Stimulated activated CD4-positive, alpha-beta T cell treated with anti-CD3 and anti-CD28 coated beads, Interleukin-15, amount 100 ng/mL, for 1 hour (primary cell): ENCODE measurements at places on chromosomes 7 and 10.

DNA sequence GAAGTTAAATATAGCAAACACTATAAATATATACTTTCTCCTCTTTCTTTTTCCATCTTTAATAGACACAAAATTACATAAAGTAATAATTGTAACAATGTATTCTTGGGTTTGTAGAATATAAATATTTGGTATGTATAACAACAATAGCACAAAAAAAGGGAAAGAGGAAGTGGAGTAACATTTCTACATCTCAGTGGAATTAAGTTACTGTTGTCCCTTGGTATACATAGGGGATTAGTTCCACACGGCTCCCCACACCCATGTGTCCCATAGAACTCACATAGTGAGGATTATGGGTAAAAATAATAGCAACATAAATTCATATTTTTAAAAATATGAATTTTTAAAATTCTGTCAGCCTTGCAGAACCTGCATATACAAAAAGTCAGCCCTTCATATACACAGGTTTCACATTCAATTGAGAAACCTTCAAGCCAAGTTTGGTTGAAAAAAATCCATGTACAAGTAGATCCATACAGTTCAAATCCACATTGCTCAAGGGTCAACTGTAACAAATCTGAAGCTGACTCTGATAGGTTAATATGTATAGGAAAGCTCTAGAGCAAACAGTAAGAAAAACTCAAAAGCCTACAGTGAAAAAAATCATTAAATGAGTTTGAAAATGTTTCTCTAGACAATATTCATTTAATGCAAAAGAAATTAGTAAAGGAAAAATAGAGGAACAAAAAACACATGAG, 92.4 kb downstream of the HYCC1 start:
- no peak for DNase-seq

DNA sequence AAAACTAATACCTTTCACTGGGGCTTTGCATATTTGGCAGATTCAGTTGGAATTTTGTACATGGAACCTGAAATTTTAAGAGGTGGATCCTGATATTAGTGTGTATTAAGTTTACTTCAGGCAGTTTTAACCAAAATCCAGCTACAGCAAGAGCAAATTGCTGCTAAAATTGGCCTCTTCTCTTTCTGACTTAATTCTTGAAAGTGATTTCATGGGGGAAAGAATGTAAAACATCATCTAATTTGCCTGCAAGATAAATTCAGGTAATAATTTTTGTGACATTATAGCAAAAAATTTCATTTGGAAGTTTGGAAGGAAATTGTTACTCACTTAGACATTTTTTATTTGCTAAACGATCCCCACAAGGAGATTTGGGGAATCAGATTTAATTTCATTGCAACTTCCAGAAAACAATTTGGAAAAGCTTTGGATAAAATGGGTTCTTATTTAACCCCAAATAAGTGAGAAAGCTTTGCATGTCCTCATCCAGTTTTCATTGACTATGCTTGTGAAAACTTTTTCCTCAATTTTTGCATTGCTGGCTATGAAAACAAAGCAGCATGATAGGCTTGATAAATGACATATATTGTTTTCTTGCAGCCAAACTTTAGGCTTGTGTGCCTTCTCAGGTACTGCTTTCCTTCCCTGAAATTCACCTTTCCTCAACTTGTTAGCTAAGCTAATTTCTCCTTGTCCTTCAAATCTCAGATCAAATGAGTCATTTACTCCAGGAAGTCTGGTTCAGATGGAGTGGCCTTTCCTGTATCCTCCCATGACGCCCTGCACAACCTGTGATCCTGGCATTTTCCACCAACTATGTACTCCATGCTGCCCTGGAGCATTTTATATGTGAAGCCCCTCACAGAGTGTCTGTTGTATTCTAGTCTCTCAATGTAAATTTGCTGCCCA, 27.4 kb upstream of the ZNF438 start:
- DNase-seq = no peak

DNA sequence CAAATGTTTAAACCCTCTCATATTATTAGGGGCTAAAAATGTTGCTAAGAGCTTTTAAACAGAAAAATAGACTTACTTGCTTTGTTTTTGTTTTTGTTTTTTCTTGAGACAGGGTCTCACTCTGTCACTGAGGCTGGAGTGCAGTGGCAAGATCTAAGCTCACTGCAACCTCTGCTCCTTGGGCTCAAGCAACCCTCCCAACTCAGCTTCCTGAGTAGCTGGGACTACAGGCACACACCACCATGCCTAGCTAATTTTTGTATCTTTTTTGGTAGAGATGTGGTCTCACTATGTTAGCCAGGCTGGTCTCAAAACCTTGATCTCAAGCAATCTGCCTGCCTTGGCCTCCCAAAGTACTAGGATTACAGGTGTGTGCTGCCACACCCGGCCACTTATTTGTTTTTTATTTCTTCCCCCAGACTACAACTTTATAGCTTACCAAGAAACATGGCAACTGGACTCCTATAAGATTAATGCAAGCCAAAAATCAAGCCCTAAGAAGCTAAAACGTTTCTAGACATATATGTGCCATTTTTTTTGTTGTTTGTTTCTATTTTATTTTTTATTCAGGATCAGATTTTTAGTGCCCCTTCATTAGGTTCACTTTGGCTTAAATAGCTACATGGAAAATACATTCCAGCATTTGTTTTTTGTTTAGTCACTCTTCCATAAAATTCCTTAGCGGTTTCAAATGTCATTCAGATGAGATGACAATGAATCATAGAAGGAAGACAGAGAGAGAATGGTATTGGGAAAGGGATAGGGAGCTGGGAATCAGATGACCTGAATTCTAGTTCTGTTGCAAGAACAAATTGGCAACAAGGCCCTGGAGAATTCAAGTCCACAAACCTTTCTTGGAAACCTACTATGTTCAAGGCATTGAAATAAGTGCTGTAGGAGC, 163.4 kb upstream of the MKLN1 start:
- DNase-seq = no peak

GRCh38 chr10:86164174-86164774, 202.3 kb downstream of the GRID1 start:
- DNase-seq = no peak

- no peak for DNase-seq
Observed at GRCh38 chr7:107827501-107827900, 24.5 kb upstream of the SLC26A3 start.

DNA sequence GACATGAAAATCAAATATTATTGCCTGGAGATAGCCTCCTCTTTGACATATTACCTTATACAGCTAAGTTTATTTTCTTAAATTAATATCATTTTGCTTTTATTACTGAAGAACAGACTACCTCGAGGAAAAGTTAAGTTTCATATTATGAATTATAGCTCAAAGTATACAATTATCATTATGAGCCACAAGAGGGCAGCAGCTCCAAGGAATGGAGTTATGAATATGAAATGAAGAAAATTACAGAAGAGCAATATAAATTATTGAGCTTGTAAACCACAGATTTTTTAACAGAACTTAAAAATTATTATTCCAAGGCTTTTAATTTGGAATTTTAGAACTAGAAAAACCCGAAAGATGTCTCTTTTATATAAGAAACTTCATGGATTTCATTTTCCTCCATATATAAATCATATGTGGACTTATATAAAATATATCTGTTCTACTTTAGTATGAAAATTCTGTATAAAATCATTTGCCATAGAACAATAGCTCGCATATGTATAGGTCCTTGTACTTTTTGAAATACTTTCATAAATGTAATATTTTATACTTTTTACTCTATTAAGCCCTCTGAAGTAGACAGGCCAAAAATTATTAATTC, 40.1 kb downstream of the IQUB start:
- no peak for DNase-seq

DNA sequence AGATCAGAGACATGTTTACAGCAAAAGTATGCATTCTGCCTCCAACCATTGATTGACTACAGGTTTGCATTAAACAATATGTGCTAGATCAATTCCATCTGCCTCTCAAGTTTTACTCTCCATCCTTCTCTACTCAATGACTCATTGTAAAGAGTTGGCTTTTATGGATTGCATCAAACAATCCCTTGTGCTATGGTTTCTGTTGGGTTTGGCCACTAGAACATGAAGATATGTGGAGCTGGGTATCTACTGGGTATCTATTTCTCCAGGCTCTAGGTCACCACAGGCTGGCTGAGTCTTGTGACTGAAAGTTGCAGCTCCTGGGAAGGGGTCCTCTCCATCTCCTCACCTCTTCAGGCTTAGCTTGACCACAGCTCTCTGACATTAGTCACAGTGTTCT, 204.7 kb downstream of the DGKI start:
- DNase-seq = no peak

DNA sequence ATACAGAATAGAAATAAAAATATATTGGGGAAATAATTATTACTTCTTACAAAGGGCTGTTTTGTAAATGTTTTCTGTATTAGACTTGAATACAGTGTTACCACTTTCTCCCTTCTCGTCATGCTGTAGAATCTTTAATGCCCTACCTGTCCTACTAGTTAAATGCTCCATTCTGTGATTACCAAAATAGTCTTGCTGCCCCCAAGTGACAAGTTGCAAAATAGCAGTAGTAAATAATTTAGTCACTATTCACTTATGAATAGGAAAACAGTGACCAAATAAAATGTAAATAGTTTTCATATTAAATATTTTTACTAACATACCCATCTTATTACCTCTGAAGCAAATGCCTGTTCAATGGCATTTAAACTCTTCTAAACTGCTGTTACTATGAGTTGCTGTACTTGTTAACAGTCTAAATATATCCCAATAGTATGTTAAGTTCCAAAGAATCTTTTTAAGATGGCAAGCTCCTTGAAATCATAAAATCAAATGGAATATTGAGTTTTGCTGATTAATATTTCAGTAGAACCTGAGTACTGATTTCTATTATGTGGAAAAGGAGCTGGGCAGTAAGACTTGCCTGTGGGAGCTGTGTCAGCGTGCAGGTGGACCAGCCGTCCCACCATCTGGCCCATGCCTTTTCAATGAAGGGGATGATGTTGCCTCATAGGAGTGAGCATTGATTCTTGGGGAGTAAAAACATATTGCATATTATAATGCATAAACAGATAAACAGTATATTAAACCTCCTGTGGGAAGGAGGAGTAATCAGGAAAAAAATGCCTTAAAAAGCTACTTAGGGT, 18.1 kb upstream of the OIT3 start:
- no peak for DNase-seq

DNA sequence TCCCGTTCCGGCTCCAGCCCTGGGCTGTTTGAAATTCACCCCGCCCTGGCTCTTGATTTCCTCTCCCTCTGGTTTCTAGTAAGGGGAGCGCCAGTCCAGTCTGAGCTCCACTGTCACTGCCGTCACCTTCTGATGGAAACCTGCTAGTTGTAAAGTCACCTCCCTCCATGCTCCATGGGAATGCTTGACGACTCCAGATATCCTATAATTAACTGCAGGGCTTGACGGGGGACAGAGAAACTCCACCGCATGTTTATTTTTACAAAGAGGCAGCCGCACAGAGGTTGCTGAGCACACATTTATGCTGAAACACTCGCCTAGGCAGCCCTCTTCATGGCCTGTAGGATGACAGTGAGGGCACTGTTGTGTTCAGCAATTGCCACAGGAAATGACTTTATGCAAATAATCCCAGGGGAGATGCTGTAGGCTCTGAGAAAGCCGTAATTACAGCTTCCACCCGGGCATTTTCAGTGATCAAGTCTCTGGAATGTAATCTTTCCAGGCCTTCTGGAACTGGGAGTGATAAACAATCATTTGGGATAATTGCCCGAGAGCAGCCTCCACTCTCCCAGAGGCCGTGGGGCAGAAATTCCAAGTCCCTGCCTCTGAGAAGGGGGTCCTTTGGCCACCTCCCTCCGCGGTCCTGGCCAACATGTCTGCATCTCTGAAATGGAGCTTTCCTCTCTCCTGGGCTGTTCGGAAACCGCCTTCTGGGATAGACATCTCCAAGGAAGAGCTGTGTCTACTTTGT, 300.5 kb downstream of the KLF6 start:
- DNase-seq = no peak

- no peak for DNase-seq
Observed at GRCh38 chr10:116278846-116279245, 5.8 kb upstream of the GFRA1 start.

GRCh38 chr10:48294431-48294830, 12.0 kb upstream of the MAPK8 start:
- no peak for DNase-seq

DNA sequence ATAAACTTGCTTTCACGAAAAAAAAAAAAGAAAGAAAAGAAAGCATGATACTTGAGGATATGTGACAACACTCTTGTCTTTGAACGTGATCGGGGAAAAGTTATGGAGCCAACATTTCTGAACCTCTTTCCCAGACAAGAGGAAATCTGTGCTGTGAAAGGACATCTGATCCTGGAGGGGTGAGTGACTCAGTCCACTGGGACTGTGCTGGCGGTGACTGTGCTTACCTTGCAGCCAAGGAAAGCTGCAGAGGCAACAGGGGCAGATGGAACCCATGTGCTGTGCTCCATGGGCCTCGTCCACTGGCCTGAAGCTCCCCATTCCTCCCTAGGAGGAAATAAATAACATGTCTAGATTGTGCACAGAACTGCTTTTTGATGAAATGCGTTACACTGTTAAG, 116.5 kb upstream of the RAB11FIP2 start:
- no peak for DNase-seq

- no peak for DNase-seq
Observed at GRCh38 chr10:44056206-44056605, 328.7 kb downstream of the CXCL12 start.

- no peak for DNase-seq
Observed at GRCh38 chr10:86958116-86958900, at the start of gene SNCG. TSS of gene SNCG (plus strand) at chr10:86958599. CDS start at chr10:86958698, 99 bp downstream.

- DNase-seq = no peak
Observed at GRCh38 chr7:139681463-139681755, 96.4 kb downstream of the HIPK2 start.

- DNase-seq = no peak
Observed at GRCh38 chr10:91271886-91272285, 51.4 kb downstream of the PCGF5 start.

GRCh38 chr7:70347463-70348254, 749.4 kb downstream of the AUTS2 start:
- DNase-seq = no peak

DNA sequence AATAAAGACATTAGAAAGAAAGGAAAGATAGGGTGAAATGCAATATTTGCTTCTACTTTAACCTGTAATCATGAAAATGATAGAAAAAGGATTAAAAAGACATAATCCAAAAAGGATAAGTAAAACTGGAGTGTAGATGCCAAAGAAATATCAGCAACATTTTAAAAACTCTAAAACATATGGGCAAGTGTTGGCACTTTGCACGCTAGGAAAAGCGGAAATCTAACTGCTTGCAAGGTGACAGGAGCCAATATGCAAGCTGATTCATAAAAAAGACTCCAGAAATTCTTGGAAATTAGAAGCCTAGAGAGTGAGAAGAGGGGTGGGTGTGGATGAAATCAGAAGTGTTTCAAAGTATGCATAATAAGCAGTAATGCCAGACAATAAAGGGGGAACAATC, 161.1 kb downstream of the SEMA3E start:
- DNase-seq = no peak
